ENCODE measurements at places on chromosomes 16 and 17. TPM values are rescaled to one million over a fixed set of nuclear protein-coding genes. Genes with fewer than 3 reads are reported as not detected.

- no peak for DNase-seq
Measured at GRCh38 chr17:43976963-43977837, 23.5 kb upstream of the PYY start.

The PLCG2 gene
- 16.2 TPM for total RNA-seq

DNA sequence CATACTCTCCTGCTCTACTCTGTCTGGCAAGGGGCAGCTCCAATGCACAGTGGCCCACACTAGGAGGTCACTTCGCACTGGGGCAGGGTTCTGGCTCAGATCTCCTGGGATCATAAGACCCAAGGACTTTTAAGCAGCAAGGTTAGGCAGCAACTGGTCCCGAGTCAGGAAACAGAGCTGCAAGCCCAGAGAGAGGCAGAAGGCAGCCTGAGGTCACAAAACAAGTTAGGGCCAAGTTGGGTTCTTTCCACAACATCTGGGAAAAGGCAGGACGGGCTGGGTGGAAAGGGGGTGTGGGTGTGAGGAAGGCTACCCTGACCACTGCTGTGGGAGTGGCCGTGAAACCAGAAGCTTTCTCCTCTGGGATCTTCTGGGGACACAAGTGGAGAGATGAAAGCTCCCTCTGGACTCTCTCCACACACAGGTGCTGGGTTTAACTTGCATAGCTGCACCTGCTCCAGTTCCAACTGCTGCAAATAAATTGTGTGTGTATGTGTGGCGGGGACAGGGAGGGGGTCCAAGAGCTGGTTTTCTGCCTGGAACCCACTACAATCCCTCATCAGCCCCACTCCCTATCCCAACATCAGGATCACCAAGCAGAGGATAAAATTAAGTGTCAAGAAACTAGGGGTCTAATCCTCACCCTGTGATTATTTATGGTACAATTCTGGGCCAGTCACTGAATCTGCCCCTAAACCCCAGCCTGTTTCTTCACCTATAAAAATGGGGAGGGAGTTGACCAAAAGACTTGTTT, 8.0 kb upstream of the TSPOAP1 start:
- no peak for DNase-seq

- no peak for DNase-seq
Measured at GRCh38 chr16:84717484-84717883, 17.7 kb downstream of the USP10 start.

GRCh38 chr17:27446569-27447301, 9.5 kb upstream of the KSR1 start:
- DNase-seq, result no peak

The FGF11 gene
- 2.0 TPM for total RNA-seq

DNA sequence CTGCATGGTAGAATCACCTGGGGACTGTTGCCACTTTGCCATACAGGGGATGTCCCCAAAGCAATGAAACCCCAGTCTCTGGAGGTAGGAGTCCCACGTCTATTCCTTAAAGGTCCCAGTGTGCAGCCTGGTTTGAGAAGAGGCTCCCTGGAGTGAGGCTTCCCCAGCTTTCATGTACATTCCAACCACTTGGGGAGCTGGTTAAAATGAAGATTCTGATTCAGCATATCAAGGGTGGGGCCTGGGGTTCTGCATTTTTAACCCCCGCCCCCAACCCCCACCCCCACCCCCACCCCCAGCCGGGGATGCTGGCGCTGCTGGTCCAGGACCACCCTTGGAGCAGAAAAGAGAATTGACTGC, 241.2 kb downstream of the FOXL1 start:
- DNase-seq, result no peak

GRCh38 chr17:37756051-37756450, 11.2 kb upstream of the HNF1B start:
- DNase-seq, result no peak

The KRT12 gene
- total RNA-seq, result not detected

DNA sequence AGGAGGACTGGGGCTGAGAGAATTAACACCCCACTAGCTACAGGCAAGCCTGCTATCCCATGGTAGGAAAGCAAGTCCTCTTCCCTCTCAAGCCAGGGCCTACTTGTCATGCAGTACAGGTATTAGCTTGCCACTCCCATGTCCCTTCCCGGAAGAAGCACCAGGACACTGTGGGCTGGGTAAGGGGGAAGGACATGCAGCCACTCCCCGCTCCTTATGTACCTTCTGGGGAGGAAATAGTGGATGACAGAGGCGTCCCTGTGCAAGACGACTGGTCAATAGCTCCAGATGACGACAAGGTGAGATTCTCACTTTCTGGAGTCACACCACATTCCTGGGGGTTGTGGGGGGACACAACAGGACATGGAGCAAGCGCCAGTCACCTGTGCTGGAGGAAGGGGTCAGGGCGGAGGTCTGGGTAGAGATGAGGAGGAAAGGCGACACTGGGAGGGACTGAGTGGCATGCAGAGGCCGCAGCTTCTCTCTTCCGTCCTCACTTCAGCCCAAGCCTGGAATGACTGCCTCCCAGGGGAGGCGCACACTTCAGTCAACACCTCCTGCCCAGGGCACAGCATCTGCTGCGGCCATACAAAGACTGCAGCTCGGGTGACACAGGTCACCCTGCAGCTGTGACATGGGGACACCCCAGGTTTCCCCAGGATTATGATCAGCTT, 15.1 kb upstream of the FOXJ1 start:
- DNase-seq, result no peak

DNA sequence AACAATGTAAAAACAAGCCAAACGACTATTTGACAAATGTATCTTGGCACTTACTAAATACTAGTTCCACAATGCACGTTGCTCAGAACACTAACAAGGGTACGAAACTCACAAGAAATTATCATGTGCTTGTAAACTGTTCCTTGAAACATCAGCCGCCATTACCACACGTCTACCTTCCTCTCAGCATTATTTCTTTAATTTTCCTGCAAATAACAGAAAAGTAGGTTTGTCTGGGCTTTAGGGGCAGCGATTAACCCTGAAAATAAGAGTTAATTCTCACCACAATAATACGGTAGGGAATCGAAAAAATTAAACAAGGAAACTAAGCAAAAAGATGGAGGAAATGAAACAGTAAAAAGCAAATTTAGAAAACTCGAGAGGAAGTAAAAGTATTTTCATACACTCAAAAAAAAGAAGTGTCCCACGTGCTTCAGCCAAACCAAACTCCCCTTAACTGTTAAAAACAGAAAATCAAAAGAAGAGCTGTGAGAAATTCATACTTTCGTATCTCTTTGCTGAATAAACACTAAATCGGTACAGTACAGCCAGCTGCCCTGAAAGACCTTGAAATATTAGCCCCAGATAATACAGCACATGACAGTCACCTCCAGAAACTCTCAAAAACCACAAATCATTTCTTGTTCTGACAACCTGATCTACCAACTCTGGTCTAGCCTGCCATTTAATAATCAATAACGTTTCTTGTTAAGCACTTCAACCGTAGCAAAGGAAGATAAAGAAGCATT, 1.2 kb downstream of the ARHGAP17 start:
- DNase-seq, result no peak

The SMARCE1 gene
- total RNA-seq, result 60.0 TPM

DNA sequence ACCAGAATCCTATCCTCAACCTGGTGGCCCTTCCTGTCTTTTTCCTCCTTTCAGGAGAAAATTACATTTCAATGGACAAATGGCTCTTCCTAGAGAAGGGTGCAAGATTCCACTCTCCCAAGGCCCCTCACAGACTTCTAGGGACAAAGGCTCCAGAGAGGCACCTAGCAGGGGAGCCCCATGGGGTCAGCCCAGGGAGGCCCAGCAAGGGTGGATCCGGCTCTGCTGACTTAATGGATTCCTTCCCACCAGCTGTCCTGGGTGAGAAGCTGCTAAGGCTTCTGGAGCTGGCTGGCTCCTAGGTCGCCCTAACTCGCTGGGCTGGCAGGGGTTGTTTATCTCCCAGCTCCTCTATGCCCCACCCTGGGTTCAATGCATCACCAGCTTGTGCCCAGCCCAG, 152.4 kb downstream of the ZNF423 start:
- DNase-seq, result no peak

The ABCC12 gene
- not detected for total RNA-seq

DNA sequence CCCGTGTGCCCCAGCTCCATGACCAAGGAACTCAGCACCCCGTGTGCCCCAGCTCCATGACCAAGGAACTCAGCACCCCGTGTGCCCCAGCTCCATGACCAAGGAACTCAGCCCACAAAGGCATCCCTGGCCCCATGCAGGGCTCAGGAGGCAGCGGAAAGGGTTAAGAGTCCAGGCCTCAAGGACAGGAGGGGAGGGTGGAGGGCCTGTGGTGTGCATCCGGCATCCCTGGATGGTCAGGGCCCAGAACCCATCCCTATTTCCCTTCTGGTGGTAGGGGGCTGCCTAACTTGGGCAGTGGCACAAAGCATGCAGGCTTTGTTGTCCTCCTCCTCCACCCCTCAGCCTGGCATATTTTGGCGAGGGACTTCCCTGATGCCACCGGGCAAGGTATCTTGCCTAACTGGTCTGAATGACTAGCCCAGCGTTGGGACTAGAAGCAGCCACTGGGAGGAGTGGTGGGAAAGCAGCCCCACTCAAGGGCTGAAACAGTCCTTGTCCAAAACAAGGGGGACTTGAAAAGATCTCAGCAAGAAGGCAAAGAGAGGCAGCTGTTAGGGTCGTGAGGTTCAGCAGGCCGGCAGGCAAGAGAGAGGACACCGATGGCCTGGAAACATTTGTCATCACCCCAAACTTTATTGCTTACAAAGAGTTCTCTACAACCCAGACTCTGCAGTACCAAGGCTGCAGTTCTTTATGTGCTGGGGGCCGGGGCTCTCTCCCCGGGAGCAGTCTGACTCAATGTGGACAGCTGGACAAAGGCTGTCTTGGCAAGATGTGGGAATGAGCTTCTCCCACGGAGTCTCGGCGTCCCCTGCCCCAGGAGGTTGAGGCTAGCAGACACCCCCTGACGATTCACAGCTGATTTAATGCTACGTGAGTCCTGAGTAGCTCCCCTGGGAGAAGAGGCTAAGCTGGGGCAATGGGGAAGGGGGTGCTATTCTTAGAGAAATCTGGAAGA, 902 bp upstream of the SPATA32 start:
- DNase-seq, result no peak

The CLDN7 gene
- 1.2 TPM for total RNA-seq

- peak; percentile 42 for DNase-seq
Measured at GRCh38 chr17:44865231-44865660, 17.6 kb downstream of the HIGD1B start.

GRCh38 chr17:75909812-75910274, 5.2 kb upstream of the MRPL38 start:
- DNase-seq, result no peak

The DYNLRB2 gene
- not detected for total RNA-seq

DNA sequence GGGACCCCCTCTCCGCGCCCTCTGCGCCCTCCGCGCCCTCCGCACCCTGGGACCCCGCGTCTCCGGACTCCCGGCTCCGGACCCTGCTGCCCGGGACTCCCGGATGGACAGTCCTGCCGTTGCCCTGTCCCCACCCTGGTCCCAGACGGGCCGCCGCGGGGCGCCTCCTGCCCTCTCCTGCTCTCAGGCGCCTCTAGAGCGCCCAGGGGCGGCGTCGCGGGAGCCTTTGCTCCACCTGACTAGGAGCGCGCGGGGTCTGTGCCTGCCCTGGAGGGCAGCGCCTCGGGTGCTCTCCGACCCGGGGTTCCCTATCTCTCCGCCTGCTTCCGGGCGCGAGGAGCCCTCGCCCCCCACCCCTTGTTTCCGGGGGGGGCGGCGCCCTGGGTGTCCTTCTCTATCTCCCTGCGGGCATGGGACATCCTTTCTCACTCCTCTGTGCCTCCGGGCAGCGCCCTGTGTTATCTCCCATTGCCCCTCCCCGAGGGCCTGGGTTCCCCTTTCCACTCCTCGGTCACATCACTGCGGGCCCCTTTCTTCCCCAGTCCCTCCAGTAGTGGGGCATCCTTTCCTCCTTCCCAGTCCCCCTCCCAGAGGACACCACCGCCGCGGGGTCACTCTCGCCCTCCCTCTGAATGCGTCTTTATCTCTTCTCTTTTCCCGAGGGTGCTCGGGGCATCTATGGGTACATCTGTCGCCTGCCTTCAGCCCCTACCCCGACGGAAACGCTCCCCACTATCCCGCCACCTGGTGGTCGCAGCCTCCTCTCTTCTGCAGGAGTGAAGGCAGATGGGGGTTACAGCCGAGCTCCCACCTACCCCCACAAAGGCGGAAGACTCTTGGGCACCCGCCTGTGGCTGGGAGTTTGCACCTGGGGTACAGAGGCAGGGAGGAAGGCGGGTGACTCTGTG, 875 bp downstream of the PRKCB start:
- peak; percentile 40 for DNase-seq

DNA sequence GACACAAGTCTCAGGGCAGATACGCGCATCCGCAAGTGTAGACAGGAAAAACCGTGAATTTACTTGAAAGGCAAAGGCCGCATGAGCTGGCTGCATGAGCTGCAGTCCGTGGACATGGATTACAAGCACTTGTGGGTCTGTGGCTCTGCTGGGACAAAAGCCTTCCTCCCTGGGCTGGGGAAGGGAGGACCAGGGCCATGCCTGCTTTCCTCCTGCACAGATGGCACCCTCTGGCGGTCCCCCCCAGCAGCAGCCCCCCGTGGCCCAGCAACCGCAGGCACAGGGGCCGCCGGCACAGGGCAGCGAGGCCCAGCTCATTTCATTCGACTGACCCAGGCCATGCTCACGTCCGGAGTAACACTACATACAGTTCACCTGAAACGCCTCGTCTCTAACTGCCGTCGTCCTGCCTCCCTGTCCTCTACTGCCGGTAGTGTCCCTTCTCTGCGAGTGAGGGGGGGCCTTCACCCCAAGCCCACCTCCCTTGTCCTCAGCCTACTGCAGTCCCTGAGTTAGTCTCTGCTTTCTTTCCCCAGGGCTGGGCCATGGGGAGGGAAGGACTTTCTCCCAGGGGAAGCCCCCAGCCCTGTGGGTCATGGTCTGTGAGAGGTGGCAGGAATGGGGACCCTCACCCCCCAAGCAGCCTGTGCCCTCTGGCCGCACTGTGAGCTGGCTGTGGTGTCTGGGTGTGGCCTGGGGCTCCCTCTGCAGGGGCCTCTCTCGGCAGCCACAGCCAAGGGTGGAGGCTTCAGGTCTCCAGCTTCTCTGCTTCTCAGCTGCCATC, 1.7 kb upstream of the MRPL12 start:
- no peak for DNase-seq

- DNase-seq, result no peak
Measured at GRCh38 chr17:49978501-49978900, 9.5 kb downstream of the DLX4 start.

- DNase-seq, result no peak
Measured at GRCh38 chr16:4089811-4090301, 26.4 kb downstream of the ADCY9 start.

DNA sequence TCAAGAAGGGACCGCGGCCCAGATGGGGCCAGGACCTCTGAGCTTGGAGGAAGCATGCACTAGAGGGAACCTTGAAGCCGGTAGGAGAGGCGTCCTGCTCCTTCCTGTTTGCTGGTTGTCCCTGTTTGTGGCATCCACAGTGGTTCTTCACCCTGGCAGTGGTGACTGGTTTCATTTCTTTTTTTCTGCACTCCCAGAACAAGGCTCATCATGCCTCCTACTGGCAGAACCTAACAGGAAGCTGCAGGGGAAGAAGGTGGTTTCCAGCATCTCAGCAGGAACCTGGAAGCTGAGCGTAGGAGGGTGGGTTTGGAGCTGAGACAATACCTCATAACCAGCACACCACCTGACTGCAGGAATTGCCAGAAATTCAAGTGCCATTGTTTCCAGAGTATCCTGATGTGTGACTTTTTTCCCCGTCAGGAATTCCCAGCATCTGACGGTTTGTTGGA, 5.8 kb downstream of the TMEM231 start:
- DNase-seq, result no peak

GRCh38 chr16:1261131-1261892, 5.4 kb downstream of the TPSD1 start:
- DNase-seq, result no peak

- no peak for DNase-seq
Measured at GRCh38 chr17:2374549-2375285, 26.1 kb downstream of the MNT start.

The TUBB3 gene
- 0.52 TPM for total RNA-seq

The RCVRN gene
- total RNA-seq, result not detected

- DNase-seq, result no peak
Measured at GRCh38 chr16:74309789-74310781, 13.5 kb downstream of the PSMD7 start.
